H7 (cell line): ENCODE measurements at places on chromosomes 2 and 18.

GRCh38 chr2:96113367-96113677, 3.0 kb downstream of the ADRA2B start:
- peak; percentile 87 for DNase-seq

DNA sequence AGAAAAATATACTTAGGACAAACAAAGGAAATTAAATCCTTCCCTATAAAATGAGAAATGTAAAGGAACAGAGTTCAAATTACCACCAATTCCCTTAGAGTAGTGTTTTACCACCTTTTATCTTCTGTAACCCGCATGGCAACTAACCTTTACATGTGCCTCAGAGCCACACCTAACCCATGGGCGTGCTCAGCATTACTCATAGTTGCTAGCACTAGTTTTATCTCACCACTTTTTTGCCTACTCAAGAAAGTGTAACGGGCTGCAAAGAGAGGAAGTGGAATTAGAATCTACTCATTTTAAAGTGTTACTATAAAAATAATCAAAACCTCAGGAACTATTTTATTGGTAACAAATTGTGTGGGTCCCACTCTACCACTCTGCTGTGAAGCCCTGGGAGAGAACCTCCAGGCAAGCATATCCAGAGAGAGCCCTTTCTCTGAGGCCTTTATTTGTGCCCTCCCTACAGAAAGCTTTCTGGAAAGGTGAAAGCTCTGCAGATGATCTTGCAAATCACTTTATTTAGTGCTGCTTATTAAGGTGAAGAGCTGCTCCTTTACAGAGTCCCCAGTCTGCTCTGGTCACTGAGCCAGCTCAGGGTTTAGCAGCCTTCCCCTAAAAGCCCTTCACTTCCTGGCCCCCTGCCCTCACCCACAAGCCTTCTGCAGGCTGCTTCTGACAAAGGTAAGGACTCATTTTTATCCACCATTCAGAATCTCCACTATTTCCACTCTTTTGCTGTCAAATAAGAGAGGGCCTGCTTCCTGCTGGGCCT, 98.8 kb downstream of the TRABD2A start:
- no peak for DNase-seq

DNA sequence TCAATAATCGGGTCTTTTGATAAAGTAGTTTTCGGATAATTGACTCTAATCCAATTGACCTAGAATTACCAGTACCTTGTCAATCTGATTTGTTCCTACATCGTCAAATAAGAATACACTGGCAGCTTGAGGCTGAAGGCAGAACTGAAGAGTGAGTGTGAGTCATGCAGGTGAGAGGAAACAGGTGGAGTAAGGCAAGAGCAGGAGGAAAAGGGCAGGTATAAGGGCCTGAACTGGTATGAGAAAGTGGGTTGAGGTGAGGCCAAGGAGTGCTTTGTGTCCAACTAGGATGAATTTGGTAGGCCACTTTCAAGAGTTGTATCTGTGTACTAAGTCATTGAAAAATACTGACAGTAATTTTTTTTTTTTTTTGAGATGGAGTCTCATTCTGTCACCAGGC, 186.0 kb downstream of the ZNF385B start:
- no peak for DNase-seq

- DNase-seq, result peak; percentile 19
Measured at GRCh38 chr2:99461828-99462483, 27.9 kb downstream of the REV1 start.

GRCh38 chr2:74278176-74278575, 65.0 kb downstream of the SLC4A5 start:
- no peak for DNase-seq

DNA sequence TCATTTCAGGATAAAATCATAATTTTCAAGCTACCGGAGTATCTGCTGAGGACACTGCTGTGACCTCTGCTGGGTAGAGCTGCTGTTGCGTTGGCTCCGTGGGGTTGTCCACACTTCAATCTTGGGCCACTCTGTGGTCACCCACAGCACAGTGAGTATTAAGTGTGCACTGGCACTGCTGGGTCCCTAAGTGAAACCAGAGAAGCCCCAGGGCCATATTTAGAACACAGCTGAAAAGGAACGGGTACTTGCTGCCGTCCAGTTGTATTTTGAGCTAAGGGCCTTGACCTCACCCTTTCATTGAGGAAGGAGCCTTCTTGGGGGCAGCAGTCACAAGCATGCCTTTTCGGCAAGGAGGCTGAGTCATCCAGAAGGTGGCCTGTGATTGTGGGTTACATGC, 10.1 kb downstream of the SLC9A4 start:
- DNase-seq, result no peak

- DNase-seq, result no peak
Measured at GRCh38 chr2:136259551-136259950, 141.6 kb upstream of the CXCR4 start.

GRCh38 chr2:10498525-10499274, 50.6 kb upstream of the ODC1 start:
- DNase-seq, result peak; percentile 28

DNA sequence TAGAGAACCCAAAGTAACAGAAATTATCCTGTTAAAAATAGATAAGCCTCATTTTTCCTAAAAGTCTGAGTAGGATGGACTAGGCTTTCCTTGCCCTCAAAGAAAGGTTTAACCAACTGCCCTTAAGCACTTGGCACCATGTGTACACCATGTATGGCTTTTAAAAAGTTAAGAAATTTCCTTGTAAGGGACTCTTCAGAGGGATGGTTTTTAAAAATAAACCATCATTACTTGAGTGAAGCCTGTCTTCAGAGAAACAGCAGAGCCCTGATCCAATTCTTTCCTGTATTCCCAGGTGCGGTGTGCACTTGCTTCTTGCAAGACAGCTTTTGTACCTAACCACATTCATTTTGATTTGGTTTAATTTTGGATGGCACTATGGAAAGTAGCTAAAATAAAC, 1.1 kb upstream of the NEMP2 start:
- DNase-seq, result no peak

- no peak for DNase-seq
Measured at GRCh38 chr2:239498981-239499634, 98.3 kb upstream of the HDAC4 start.

- no peak for DNase-seq
Measured at GRCh38 chr2:23801396-23801795, 125.5 kb downstream of the ATAD2B start.

DNA sequence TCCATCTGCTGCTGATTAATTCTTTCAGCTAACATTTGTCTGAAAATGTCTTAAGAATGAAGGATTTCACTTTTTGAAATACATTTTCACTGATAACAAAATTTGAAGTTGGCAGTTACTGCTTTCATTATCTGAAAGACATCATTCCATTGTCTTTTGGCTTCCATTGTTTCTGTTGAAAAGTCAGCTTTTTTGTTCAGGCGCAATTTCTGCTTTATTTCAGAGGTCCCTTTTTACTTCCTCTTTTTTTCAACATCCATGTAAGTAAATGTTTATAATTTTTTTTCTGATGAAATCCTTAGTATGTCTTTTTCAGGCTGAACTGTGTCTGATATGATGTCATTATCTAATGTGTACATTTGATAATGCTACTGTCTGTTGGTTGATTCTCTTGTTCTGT, 184.2 kb downstream of the RND3 start:
- no peak for DNase-seq

DNA sequence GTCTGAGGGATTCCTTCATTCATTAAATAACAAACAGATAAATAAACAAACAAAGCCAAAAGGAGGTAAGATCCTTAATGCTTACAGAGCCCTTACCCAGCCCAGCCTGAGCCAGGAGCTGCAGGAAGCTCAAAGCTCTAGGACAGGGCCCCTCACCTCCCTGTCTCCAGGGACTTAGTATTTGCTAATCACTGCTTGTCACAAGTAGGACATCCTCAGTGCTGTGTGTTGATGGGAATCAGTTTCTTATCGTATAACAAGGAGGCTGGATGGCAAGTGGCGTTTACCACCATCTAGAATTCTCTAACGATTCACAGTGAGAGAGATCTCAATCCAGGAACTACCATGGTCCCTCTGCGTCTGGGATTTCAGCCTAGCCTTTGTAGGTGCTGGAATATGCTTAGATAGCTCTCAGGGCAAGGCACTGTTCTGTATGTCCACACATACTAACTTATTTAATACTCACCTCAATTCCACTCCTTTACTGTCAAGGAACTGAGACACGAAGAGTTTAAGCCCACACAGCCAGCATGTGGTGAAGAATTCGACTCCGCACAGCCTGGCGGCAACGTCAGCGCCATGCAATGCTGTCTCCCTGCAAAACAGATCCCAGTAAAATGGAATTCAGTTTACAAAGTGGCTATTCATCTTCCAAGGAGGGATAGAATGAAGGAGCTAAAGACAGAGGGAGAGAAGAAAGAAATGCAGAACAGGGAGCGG, 164.8 kb downstream of the MYCN start:
- DNase-seq, result peak; percentile 55

DNA sequence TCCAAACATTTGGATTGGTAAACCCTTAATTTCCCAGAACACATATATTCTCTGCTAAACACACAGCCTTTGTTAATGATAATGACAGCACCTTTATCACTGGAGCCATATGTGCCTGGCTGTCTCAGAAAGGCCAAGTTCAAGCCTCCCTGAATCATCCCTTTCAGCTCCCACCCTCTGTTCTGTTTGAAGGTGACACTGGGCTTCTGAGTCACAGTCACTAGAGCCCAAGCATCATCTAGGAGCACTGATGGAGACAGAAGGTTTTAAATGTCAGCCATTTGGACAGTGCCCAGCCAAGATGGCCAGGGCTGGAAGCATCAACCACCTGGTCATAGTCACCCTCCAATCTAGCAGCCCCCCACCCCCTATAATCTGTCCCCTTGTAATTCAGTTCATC, 80.6 kb downstream of the NRP2 start:
- DNase-seq, result no peak

GRCh38 chr2:67268797-67269196, 128.3 kb upstream of the ETAA1 start:
- no peak for DNase-seq

- peak; percentile 20 for DNase-seq
Measured at GRCh38 chr2:164599954-164600589, 21.2 kb downstream of the GRB14 start.

DNA sequence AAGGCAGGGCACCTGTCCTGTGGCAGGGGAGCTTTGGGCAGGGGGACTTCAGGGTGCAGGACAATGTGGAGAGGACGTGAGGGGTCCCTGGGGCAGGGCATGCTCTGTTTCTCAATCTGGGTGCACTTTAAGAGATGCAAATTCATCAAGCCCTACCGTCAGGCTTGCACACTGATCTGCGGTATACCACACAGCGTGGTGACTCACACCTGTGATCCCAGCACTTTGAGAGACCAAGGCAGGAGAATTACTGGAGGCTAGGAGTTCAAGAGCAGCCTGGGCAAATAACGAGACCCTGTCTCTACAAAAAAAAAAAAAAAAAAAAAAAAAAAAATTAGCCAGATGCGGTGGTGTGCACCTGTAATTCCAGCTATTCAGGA, 10.2 kb upstream of the GPC1 start:
- no peak for DNase-seq

DNA sequence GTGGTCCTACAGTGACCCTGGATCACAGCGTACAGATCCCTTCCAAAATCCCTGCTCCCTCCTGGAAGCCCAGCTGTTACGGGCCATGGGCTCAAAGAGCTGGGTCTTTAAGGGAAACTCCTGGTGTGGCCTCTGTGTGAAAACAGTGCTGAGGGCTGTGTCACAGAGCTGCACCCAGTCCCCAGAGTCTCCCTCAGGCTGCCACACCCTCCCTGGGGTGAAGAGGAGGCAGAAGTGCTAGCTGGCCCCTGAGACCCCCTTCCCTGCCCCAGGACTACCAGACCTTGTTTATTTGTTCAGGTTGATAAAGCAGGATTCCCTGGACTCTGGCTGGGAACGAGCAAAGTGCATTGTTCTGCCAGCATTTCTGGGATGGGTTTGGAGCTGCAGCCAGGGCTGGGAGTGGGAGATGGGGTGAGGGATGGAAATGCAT, 7.7 kb downstream of the ATOH8 start:
- no peak for DNase-seq

- no peak for DNase-seq
Measured at GRCh38 chr2:238423561-238424312, 3.0 kb upstream of the ASB1 start.

GRCh38 chr18:32804134-32804888, 31.5 kb upstream of the KLHL14 start:
- DNase-seq, result no peak

DNA sequence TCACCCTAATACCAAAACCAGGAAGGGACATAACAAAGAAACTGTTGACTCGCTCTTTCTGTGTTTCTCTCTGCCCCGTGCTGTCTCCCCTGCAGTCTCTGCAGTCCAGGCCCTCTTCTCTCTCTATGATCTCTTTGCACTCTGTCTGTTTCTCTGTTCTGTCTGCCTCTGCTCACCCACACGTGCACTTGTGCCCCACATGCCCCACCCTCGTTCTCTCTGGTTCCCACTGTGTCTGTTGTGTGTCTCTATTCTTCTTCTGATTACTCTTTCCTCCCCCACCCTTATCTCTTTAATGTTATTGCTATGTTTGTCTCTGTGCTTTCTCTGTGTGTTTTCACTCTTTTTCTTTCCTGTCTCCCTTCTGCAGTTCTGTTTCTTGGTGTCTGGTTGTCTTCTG, 54.0 kb downstream of the NAT8 start:
- no peak for DNase-seq

GRCh38 chr2:210157526-210157925, 13.7 kb downstream of the KANSL1L start:
- DNase-seq, result no peak

DNA sequence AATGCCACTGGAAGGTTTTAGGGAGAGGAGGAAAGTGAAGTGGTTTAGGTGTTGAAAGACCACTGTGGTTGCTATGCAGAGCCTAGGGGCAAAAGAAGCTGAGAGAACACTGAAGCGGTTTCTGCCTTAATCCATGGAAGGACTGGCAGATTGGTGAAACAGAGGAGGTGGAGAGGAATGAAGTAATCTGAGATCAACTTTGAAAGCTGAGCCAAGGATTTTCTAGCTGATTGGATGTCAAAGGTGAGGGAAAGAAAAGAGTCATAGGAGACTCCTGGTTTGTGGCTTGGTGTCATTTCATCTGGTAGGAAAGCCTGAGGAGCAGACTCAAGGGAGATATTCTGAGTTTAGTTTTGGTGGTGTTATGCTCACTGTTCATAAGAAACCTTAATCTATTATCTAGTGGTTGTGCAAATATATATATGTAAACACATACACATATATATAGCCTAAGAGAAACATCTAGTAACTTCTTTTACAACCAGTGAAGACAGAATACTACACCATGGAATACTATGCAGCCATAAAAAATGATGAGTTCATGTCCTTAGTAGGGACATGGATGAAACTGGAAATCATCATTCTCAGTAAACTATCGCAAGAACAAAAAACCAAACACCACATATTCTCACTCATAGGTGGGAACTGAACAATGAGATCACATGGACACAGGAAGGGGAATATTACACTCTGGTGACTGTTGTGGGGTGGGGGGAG, 134.1 kb upstream of the CREB1 start:
- no peak for DNase-seq
